ENCODE measurements at places on chromosomes 3 and 15.

DNA sequence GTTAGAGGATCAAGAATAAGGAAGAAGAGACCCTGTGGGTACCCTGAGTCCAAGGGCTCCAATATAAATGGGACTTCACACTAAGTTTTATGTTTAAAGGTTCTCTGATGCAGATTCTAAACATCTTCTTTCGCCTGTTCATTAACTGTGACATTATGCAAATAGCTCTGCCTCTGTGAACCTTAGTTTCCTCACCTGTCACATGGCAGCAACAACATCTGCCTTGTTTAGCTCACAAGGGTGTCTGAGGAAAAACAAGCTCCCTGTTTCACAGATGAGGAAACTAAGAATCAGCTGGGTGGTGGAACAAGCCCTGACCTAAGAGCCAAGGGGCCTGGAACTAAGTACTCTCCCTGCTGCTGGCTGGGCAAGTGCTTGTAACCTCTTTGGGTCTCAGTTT is 40.8 kb downstream of the GOLGA6L1 start:
- no peak for DNase-seq

DNA sequence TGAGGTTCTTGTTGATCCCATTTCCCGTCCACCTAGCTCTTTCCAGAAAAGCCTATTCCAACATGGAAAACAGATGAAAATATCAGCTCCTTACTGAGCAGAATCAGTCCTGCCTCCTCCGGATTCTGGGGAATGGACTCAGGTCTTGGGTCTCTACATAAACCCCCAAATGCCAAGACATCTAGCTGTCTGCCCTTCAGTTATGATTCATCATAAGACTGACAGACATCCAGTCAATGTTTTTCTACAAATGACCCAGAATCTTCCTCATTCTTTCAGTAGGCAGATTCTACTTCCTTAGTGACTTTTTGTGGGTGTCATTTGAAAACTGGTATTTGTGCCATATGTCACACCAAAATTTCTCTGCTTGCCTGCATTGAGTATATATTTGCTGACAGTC is 103.0 kb upstream of the TGFBR2 start:
- DNase-seq = no peak

DNA sequence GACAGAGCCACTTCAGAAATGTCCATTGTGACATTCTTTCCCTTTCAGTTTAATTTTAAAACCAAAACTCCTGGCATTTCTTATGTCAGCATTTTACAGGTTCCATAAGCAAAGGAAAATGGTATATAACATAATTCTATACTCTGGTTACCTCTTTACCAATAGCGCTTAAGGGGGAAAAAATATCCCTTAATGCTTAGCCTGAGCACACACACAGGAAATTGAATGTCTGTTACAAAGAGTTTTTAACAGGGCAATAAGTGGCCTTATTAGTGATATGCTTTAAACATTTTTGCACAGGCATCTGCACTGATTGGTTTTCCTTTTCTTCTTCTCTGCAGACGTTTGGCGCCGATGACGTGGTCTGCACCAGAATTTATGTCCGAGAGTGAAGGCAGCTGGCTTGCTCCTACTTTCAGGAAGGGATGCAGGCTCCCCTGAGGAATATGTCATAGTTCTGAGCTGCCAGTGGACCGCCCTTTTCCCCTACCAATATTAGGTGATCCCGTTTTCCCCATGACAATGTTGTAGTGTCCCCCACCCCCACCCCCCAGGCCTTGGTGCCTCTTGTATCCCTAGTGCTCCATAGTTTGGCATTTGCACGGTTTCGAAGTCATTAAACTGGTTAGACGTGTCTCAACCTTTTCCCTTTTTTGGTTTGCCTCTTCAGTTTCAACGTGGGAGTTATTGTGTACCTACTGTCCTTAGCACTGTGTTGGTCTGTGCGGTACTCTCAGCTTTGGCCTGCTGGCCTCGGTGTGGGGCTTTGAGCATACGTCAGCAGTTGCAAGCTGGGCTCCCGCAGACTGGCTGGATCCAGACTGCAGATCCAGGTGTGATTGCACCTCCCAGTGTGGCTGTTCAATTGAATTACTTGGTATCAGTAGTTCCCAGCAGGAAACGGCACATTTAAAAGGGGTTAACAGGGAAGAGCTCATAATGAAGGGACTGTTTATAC is 7.7 kb downstream of the CRABP1 start:
- DNase-seq = no peak

- no peak for DNase-seq
Measured at GRCh38 chr3:18132991-18133390, 292.1 kb downstream of the SATB1 start.

DNA sequence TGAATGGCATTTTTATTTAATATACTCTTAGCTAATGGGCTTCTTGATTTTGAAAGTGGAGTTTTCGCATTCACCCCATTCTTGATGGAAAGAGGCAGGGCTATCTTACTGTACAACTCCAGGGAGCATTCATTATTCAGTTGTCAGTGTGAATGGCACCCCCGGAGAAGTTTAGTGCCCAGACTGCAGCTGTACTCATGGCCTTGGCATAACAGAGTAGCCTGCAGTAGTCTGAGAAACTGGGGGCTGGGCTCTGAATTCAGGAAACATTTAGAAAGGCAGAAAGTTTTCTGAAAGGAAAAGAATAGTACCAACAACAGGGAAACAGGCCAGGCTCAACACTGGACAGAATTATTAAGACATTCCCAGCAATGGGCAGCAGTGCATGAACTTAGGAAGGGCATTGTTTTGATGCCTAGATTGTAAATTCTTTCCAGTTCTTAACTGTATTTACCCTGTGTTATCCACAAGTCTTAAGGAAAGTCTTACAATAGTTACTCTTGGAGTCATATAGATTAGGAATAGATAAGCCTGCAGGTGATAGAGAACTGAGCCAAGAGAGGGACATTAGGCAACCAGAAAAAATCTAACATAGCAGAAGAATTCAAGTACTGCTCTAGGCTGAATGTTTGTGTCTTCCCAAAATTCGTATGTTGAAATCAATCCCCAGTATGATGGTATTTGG is 44.4 kb downstream of the TIPARP start:
- DNase-seq = no peak

GRCh38 chr3:16337856-16338540 is 73.0 kb downstream of the OXNAD1 start:
- no peak for DNase-seq

GRCh38 chr15:81225161-81225671 is 28.5 kb downstream of the IL16 start:
- no peak for DNase-seq

GRCh38 chr3:65796676-65797075 is 242.0 kb downstream of the MAGI1 start:
- DNase-seq = no peak

DNA sequence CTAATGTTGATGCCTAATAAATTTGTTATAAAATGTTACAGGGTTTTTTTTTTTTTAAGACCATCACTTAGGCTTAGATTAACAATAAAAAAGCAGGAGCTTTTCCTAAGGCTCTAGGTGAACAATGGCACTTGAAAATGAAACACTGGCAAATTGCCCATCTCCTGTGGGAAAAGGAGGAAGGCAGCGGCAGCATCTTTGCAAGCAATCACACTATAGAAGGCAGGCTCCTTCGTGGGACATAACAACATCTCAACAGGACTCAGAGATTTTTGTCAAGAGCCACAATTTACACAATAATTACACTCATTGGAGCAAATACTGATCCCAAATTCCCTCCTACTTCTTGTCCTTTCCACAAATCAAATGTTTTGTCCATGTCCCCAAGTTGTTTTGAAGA is 646.7 kb downstream of the ROBO2 start:
- DNase-seq = no peak

GRCh38 chr3:46183330-46183729 is 24.8 kb downstream of the CCR1 start:
- no peak for DNase-seq

GRCh38 chr3:85567071-85567676 is 608.4 kb downstream of the CADM2 start:
- DNase-seq = no peak

- DNase-seq = no peak
Measured at GRCh38 chr3:152842413-152842812, 7.5 kb downstream of the P2RY1 start.

All from epithelial cell of proximal tubule (primary cell).